Immature natural killer cell (primary cell): ENCODE measurements at places on chromosomes 5 and 9. TPM values are rescaled to one million over a fixed set of nuclear protein-coding genes. Genes with fewer than 3 reads are reported as not detected.
A peak's percentile ranks its signal among the peaks of the same experiment; 100 is the strongest.

The SPATA31C1 gene
- not detected for polyA plus RNA-seq

The CCIN gene
- not detected for polyA plus RNA-seq

The HMCN2 gene
- polyA plus RNA-seq, result not detected

The DRD1 gene
- not detected for polyA plus RNA-seq

The PCDHB9 gene
- polyA plus RNA-seq, result not detected

The EMB gene
- 163 TPM for polyA plus RNA-seq

The CCL28 gene
- polyA plus RNA-seq, result 5.0 TPM

DNA sequence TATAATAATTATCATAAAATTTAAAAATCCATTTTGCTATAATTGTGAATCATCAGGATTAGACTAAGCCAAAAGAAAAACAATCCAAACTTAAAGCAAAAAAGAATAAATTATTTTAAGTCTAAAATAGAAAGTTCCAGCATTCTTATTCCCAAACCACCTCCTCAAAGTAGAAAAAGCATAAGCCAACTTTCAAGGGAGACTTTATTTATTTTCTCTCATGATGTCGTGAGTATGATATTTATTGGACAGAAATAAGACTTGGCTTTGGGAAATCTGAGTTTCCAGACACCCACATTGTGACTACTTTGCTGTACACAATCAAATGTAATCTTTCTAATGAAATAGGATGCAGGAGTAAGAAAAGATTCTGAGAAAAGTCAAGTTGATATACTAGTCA lies 372.1 kb downstream of the MTRR start:
- no peak for DNase-seq

DNA sequence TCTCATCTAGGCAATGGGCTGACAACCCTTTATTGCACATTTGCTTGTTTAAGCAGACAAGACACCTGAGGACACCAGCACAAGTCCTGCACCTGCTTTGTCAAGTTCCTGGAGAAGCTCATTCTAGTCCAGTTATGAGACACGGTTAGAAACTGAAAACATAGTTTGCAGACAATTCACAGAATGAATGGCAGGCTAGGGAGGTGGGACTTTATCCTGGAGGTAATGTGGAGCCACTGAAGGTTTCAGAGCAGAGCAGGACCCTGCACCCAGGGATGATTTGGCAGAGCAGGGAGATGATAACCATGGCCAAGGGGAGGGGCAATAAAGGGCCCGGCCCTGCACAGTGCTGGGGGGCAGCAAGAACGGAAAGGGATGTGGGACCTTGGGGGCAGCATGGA lies 50.7 kb upstream of the SLC25A51 start:
- DNase-seq, result no peak

DNA sequence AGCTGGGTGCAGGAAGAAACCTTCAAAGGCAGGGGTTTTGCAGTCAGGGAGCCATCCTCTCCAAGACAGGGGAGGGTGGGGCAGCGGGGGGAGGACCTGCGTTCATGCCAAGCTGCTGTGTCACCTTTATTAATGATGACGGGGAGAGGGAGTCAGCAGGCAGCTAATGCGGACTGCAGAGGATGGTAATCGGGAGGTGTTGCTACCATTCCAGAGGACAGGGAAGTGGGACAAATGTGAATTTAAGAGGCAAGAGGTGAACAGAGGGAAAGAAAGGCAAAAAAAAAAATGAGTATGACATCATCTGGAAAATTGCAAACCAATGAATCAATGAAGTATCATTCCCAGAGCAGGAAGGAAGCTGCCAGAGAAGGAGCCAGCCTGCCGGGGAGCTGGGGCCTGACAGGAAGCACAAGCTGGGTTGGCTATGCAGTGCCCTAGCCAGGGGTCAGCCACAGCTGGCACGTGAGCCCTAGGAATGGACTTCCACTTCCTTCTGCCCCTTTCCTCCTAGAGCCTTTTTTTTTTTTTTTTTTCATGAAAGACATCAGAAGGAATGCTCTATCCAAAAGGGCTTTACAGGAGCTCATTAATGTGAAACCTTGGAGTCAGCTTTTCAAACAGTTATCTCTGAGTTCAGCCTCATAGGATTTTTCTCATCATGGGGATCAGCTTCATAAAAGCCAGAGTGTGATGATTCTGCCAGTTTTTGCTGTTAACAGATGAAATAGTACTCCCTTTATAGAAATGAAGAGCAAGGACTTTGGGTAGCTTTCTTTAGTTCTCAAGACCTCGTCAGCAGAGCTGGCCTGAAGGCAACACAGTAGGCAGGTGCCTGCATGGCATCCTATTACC lies 9.2 kb downstream of the INSYN2B start:
- DNase-seq, result no peak

GRCh38 chr5:91301106-91301846 lies 81.8 kb downstream of the ARRDC3 start:
- DNase-seq, result no peak

- no peak for DNase-seq
These were observed 46.2 kb upstream of the FSD1L start for GRCh38 chr9:105401651-105402050.

GRCh38 chr5:76926329-76927105 lies 26.3 kb upstream of the CRHBP start:
- no peak for DNase-seq

DNA sequence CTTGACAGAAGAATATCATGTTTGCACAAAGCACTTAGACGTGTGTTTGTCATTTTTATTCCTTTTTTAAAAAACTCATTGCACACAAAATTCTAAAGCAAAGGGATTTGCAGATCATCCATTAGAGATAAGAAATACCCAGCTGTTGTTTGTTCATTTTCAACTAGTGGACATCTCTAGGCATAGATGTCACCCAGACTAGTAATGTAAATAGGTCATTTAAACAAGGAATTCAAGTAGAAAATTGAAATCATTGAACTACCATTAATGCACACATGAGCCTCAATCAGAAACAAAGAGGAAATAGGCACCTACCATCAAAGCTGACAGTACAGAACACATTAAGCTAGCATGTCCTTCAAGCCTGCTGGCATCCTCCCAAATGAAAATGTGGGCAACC lies 107.3 kb downstream of the OR2K2 start:
- DNase-seq, result no peak

GRCh38 chr5:24183981-24184380 lies 460.8 kb downstream of the CDH10 start:
- DNase-seq, result no peak

GRCh38 chr5:125227333-125228095 lies 481.1 kb upstream of the ZNF608 start:
- no peak for DNase-seq

GRCh38 chr9:133125941-133126696 lies 5.1 kb upstream of the RALGDS start:
- DNase-seq, result peak; percentile 66

DNA sequence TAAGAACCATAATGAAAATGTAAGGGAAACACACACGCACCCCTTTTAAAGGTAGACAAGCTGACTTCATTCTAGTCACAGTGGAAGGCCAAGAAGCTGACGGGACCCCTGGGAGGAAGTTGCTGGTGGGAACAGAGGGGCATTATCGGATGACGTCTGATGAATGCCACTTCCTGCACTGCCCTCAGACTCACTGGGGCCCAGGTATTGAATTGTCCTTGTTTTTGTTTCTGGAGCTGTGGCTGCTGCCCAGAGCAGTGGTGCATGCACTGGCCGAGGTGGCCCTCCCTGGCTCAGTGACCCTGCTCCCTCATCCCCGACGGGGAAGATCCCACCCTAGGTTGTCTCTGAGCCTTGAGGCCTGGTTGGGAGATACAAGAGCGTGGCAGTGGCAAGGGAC lies 15.3 kb upstream of the RPL26L1 start:
- no peak for DNase-seq

DNA sequence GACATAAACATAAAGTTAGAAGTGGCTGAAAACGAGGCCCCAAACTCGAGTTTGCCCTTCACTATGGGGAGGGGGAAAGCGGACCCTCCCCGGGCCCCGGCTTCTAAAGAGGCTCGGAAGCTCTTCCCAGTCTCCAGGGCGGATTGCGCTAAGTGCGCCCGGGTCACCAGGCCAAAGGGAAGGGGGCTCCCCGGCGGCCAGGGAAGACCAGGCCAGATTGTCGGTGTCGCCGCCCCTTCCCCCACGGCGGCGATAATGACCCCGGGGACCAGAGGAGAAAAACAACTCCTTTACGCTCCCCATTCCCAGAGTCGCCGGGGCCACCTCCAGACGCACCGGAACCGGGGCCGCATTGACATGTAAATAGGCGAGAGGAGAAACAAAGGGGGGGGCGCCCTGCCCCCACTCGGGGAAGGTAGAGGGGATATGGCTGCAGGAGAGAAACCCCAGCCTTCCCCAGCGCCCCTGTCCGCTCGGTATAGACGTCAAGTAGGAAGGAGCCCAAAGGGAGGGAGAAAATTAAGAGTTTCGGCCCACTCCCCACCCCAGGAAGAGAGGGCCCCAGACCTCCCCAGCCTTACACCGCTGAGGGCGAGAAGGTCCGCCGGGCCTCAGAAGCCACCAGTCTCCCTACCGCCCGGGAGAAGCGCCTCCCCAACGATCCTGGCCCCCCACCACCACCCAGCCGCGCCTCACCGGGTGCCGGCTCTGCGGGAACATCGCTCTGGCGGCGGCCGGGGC lies 1.7 kb downstream of the TLE1 start:
- peak; percentile 26 for DNase-seq

DNA sequence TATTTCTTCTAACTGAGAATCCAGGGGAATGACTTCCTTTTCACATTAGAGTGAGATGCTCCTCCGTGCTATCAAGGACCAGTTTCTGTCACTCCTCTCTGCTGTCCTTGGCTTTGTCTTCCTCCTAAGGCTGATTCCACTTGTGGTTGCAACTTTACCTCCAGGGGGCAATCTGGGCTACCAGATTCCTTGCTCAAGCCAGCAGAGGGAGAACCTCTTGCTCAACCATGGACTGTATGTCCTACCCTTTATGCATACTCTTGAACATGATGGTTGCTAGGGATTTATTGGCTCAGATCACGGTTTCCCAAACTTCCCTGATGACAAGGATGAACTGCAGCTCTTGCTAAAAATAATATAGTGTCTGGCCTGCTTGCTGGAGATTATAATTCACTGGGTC lies 24.0 kb downstream of the NNT start:
- no peak for DNase-seq

- no peak for DNase-seq
These were observed 51.2 kb downstream of the INVS start for GRCh38 chr9:100150214-100150613.

DNA sequence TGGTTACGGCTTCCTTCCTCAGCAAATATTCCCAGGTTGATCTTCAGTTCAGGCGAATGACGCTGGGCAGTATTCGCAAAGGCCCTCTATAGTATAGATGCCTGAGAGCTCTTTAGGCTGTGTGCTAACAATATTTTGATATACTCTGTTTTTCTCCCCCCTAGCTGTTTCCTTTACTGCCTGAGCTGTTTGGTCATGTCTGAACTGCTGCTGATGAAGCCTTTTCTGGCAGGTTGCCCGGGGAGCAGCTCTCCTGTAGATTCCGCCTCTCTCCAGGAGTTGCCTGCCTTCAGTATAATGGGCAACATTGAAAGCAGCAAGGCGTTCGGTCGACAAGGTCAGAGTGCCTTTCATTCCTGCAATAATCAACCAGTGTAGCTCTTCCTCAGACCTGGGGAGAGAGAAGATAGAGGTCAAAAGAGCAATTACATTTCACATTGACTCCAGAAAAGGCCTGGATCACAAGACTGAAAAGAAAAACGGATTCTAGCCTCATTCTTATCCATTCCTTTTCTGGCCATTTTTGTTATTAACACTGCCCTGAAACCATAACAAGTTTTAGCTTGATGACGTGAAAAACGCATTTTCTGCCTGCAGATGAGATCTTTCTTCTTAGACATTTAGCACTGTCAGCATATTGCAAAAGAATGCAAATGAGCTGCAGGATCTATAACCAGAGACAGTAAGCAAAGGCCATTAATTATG lies 60.1 kb upstream of the ZNF608 start:
- DNase-seq, result no peak

GRCh38 chr9:130433168-130433946 lies 11.4 kb upstream of the ASS1 start:
- peak; percentile 14 for DNase-seq
